Inflammatory macrophage treated with lipopolysaccharide for 1 hour (primary cell): ENCODE measurements at places on chromosomes 2 and 18.

DNA sequence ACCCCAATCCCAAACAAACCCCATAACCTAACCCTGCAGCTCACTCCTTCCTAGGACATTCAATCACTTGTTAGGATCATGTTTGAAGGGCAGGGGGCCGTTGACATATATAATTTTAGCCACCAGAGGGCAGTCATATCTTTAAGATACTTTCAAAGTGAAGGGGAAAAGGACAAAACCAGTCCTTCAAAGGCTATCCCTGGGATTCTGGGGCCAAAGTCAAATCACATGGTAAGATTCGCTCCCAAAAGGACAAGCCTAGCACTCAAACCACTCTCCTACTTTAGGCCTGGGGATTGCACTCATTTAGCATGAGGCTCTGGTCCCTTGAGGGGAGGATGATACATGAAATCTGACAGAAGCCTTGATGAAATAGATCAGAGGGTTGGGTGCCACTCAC is 44.6 kb downstream of the HAUS1 start:
- DNase-seq, result peak; percentile 90

DNA sequence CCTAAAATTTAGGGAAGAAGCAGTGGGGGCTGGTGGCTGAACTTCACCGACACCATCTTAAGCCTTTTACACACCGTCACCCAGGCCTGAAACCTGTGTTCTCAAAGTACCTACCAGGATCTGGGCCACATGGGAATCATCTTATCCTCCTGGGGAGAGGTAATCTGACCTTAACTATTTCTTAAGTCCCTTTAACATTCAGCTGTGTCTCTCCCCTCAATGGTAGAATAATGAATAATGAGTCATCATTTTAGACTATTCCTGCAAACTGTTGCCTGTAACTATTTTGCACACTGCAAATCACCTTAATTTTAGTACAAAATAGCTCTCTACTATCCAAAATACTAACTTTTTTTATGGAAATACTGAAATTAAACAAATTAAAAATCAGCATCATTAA is 149.4 kb upstream of the KLF7 start:
- DNase-seq, result no peak

GRCh38 chr2:199329466-199329865 is 128.3 kb downstream of the SATB2 start:
- no peak for DNase-seq

- no peak for DNase-seq
Measured at GRCh38 chr2:237068005-237068576, 17.6 kb upstream of the COPS8 start.

DNA sequence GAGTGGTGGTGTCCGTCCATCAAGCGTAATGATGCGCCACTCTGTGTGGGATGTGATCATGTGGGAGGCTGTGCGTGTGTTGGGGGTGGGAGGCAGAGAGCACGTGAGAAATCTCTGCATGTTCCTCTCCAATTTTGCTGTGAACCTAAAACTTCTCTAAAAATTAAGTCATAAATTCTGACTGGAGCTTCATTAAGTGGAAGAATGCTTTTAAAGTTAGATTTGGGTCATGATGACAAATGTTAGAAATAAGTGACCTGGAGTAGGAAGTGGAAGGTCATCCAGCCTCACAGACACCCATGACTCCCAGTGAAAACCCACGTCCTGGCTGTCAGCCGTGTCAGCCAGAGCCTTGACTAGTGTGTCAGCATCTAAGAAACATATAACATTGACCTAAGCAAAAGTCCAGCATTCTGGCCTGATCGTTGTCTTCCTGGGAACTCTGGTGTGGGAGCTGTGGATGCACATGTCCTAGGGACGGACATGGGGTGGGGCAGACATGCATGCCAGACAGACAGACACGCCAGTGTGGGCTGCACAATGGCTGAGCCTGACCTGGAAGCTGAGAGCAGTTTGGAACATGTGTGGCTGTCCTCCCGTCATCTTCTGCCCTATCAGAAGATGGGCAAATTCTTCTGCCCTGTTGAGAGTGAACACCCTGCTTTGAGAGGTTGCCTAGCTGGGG is 245.6 kb downstream of the FAM210A start:
- peak; percentile 55 for DNase-seq

DNA sequence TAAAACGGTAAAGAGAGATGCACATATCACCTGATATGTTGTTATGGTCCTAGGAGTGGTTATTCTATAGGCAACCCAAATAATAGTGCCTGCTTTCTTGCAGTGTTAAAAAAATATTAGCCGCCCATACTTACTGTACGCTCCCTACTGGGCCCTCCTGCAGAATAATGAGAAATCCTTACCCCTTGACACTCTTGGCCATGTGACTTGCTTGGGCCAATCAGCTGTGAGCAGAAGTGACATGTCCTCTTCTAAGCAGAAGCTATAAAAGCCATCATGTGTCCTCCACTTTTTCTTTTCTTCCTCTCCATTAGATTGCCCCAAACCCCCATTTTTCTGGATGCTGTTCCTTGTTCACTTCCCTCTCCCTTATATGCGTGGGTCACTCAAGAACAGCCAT is 90.5 kb upstream of the SPRED2 start:
- no peak for DNase-seq

DNA sequence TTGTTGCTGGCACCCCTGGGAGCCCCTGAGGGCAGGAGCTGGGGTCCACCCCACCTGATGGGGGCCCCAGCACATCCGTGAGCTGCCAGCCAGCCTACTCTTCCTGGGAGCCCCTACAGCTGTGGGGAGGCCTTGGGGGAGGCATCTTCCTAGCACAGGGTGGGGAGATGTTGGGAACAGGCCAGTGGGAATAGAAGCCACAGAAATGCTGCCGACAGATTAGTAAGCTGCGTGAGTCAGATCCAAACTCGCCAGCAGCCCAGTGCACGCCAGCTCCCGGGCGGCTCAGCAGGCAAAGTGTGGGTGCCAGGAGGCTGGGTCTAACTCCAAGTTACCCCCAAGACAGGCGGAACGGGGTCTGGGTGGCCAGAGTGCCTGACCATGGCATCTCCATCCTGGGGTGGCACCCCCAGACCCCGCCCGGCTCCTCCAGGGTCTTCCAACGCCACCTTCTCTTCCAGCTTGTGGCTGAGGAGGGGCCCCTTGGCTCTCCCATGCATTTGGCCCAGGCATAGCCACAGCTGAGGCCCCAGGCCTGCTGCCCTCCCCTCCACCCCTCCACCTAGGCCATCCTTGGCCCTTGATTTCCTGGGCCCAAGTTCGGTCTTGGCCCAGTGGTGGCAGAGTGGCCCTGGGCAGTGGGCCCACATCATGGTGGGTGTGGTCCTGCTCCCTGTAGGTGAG is 15.3 kb downstream of the CROCC2 start:
- no peak for DNase-seq
